ENCODE measurements at places on chromosomes 11 and 22.

GRCh38 chr22:35386670-35387288 lies 5.9 kb downstream of the HMOX1 start:
- DNase-seq, result no peak

- no peak for DNase-seq
Measured at GRCh38 chr11:94183251-94183885, 54.7 kb downstream of the PANX1 start.

- no peak for DNase-seq
Measured at GRCh38 chr11:116466191-116466590, 306.6 kb downstream of the BUD13 start.

- DNase-seq, result no peak
Measured at GRCh38 chr11:43868852-43869567, 11.6 kb upstream of the ALKBH3 start.

DNA sequence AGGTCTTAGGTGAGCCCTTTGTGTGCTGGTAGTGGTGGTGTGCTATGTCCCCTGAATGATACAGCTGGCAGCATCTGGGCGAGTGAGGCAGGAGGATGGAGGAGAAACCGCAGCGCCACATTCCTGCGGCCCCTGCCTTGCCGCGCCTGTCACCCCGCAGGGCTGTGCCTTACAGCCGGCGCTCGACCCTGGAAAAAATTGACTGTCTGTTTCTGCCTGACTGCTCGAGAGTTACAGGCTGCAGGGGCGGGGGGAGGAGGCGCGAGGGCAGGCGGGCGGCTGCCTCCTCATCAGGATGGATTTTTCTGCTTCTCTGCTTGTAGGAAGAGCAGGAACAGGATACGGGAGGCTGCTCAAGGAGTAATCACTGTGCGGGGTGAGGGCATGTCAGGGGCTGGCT lies 443.4 kb downstream of the MIAT start:
- DNase-seq, result no peak

- no peak for DNase-seq
Measured at GRCh38 chr11:10902301-10903063, 44.6 kb upstream of the ZBED5 start.

- no peak for DNase-seq
Measured at GRCh38 chr11:45722144-45722543, 56.7 kb upstream of the CHST1 start.

GRCh38 chr11:97964332-97965004 lies 1056.3 kb upstream of the CNTN5 start:
- no peak for DNase-seq

DNA sequence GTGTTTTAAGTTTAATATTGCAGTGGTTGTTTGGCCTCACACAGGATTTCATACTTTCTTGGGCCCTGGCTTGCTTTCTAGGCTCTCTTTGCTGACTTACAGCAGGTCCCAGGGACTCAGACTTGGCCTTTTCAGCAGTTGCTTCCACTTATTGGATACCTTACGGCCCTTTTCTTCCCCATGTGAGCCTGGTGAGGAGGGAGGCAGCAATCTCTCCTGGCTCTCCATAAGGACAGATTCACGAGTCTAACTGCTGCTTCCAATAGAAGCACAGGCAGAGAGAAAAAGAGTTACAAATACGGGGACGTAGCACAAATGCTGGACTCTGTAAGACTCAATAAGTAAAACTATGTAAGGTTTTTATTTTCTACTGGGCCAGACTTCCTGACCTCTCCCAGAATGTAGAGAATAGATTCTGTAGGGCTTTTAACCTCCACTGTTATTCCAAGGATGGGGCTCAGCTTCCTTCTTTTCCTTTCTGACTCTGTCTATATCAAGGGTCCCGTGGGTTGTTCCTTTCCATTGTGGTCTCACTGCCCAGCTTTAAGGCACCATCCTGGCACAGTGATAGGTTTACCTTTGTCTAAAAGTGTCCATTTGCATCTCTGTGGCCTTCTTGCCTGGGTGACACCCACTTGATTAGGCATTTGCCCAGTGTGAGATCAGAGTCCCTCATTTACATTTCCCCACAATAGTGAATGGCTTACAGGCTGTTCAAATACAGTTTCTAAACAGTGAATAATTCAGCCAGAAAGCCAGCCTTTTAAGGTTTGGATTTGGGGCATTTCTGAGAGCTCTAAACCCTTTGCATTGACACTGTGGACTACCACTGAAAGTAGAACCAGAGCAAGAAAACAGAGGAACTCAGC lies 92.8 kb downstream of the RASSF10 start:
- no peak for DNase-seq

- DNase-seq, result no peak
Measured at GRCh38 chr11:84316866-84317555, 1030.8 kb upstream of the CCDC90B start.

DNA sequence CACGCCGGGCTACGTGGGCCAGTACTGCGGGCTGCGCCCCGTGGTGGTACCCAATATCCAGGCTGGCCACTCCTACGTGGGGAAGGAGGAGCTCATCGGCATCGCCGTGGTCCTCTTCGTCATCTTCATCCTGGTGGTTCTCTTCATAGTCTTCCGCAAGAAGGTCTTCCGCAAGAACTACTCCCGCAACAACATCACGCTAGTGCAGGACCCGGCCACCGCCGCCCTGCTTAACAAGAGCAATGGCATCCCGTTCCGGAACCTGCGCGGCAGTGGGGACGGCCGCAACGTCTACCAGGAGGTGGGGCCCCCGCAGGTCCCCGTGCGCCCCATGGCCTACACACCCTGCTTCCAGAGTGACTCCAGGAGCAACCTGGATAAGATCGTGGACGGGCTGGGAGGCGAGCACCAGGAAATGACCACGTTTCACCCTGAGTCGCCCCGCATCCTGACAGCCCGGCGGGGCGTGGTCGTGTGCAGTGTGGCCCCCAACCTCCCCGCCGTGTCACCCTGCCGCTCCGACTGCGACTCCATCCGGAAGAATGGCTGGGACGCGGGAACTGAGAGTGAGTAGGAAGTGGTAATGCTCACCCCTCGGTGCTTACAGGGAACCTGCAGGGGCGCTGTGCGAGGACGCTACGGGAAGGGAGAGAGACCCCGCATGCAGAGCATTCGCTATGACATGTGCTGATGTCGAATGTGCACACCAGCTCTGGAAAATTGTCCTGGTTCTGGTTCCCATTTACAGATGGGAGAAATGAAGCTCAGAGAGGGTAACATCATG lies 86.4 kb upstream of the MTNR1B start:
- no peak for DNase-seq

- DNase-seq, result no peak
Measured at GRCh38 chr11:26332572-26332915, 614 bp downstream of the ANO3 start.

DNA sequence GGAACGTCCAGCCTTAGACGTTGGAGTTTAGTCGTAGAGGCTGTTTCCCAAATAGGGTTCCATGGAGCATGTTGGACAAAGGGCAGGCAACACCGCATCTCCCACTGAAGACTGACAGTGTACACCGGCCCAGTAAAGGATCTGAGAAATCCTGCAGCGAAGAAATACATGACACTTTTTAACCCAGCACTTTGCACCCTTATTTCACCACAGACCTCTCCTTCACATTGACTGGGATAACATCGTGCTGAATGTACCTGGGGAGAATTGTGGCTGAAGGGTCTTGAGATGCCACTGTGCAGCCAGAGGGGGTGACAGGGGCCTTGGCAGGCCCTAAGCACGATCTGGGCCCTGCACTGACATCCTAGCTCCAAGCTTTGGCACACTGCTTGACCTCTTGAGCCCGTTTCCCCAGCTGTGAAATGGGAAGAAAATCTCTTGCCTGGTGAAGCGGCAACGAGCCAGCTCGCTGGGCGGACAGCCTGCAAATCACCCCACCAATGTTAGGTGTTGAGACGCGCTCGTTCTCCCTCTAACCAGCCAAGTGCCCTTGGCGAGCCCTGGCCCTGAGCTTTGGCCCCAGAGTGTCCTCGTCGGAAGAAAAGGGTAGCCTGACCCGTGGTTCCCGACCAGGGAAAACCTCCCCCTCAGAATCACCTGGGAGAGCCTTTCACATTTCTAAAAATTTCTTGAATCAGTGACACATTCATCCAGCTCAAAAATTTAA lies 13.4 kb downstream of the CD5 start:
- no peak for DNase-seq

DNA sequence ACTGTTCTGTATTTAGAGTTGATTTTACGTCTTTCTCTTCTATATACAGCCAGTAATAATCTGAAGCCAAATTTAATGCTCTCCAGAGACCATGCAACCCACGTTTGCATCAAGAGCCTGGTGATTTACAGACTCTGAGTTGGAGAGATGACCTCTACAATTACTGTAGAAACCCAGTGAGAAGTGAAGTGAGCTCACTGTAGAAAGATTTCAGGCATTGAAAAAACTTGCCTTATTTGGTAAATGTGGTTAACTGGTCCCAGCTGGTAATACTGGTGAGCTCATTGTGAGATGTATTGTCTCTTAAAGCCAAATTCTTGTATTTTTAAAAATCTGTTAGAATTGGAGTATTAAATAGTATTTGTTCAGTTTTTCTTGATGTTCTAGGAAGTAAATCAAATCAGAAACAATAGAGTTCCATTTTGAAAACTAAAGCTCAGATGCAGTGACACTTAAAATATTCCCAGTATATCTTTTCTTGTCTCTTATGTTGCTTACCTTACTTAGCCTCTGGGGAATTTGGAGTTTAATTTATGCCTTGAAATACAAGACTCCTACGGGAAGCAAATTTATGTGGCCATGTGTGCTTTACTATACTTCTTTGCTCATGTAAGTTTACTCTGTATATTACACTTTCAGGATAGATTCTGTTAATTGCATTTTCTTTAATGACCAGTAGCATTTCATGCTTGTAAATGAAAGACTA lies 189.9 kb downstream of the ARHGAP42 start:
- no peak for DNase-seq

- DNase-seq, result no peak
Measured at GRCh38 chr11:13111813-13112130, 102.7 kb downstream of the RASSF10 start.

DNA sequence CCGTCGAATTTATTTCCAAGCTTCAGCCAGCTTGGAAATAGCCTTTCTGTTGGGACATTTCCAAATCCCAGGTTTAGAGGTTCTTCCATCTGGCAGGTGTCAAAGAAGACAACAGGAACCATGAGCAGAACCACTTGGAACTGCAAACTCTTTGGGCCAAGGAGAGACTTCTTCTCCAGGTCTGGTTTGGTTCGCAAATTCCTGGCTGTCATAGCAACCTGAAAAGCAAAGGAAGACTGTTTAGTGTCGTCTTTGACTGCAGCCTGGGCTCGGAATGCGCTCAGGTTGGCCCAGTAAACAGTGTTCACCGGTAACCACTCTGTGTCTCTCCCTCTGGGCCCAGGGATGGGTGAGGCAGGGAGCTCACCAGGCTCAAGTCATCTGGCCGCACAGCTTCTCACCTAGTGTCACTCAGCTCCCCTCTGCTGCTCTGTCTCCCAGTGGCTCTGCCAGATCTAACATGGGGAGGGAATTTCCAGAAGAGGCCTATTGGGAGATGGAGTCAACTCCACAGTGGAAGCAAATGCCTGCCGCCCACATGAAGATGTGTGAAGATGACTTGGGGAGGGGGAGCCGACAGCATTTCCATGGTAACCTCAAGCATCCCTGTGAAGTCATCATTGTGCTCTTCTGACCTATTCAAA lies 11.9 kb upstream of the CLMP start:
- no peak for DNase-seq

GRCh38 chr22:39904862-39905261 lies 4.0 kb downstream of the GRAP2 start:
- DNase-seq, result no peak

GRCh38 chr22:33743756-33744155 lies 176.5 kb downstream of the LARGE1 start:
- DNase-seq, result no peak

- no peak for DNase-seq
Measured at GRCh38 chr22:44633647-44634046, 68.4 kb upstream of the PRR5 start.

DNA sequence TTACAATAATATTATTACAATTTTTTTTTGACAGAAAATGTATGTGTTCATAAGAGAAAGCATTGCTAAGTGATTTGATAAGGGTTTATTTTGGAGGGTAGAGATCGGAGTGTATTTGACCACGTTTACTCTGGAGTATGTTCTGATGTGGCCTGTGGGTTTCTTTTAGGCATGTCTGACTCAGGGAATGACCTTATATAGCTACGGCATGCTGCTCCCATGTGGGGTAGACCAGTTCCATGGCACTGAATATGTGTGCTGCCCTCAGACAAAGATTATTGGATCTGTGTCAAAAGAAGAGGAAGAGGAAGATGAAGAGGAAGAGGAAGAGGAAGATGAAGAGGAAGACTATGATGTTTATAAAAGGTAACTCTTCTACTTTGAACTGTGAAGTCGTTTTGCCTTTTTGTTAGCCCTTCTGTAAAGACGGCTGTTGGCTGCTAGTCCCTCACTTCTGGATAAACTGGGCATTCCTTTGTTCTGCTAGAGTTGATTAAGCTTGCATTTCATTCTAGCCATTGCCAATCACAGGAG lies 38.1 kb upstream of the ST14 start:
- DNase-seq, result no peak

DNA sequence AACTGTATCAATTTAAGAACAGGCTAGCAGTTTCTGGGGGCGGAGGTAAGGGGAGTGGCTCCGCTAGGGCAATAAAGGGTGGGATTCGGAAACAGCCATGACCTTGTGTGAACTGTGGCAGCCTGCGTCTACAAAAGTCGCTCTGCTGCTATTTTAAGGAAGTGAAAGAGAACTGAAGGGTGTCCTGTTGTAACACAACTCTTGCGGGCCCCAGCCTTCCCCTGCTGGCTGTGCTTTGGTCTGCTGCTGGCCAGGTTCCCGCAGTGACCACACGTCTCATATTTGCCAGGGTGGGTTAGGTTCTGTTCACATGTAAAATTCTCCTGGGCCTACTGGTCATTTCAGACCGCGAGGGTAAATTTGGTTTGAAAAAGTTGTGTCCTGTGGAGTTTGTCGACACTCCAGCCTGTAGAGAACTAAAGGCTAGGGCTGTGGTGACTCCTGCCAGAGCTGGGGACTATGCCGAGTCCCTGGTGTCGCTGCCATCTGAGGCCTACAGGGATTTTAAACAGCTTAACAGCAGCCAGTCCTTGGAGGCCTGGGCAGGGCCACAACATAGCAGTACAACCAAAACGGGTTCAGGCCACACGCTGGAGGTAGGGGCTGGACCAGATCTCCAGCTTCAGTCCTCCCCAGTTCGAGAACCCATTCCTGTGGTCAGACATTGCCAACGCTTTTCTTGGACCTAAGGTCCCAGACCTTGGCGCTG lies 1.1 kb upstream of the PPFIBP2 start:
- DNase-seq, result no peak

- DNase-seq, result no peak
Measured at GRCh38 chr22:46857142-46857884, 94.9 kb downstream of the TBC1D22A start.
